NAMALWA (cell line): ENCODE measurements at places on chromosomes 16 and 17.

GRCh38 chr16:62014319-62014923 lies 21.8 kb downstream of the CDH8 start:
- no peak for DNase-seq

- no peak for DNase-seq
These were observed 46.3 kb downstream of the TANGO6 start for GRCh38 chr16:68889508-68890150.

DNA sequence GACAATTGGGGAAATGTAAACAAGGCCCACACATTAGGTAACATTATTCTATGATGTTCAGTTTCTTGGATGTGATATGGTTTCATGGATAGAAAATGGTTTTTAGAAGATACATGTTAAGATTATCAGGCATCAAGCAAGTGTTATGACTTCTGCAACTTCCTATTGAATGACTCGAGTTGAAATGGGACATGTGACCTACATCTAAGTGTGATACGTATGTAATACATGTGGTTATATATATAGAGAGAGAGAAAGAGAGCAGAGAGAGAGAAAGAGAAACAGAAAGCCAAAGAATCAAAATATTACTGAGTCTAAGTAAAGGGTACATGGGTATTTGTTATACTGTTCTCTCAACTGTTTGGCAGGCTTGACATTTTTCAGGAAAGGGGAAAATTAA lies 1.7 kb downstream of the TMEM170A start:
- peak; percentile 57 for DNase-seq

GRCh38 chr17:36945140-36945539 lies 3.6 kb upstream of the AATF start:
- DNase-seq = no peak

- DNase-seq = no peak
These were observed 3.6 kb downstream of the RNF112 start for GRCh38 chr17:19414396-19415280.

- no peak for DNase-seq
These were observed 2.2 kb downstream of the KRTAP4-12 start for GRCh38 chr17:41121742-41122141.

DNA sequence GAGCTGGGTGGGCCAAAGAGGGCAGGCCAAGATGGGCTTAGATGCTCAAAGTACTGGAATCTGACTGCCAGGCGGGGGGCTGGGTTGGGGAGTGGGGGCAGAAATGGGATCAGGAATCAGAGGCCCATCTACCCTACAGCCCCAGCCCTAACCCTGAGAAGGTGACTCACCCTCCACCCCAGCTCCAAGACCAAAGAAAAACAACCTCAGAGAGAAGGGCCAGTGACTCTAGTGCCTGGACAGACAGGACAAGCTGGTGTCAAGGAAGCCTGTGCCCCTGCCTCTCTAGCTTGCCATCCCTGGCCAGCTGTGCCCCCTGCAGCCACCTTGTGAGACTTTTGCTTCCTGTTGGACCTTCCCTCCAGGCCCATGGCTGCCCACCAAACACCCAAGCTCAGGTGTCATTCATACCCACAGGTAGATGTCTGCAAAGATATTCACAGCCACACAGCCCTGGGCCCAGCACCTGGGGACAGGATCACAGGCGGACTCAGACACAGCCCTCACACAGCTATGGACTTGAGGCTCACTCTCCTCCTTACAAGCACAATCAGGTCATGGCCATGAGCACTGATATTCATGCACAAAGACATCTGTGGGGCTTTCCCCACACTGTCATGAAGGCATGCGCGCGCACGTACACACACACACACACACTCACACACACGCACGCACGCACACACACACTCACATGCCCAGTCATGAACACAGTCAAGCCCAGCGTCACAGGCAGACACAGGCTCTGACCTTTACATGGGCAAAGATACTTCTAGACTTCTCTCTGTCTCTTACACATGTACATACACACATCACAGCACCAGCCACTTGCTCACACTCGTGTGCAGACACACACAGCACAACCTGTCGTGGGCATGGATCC lies 2.8 kb downstream of the WNT3 start:
- no peak for DNase-seq

DNA sequence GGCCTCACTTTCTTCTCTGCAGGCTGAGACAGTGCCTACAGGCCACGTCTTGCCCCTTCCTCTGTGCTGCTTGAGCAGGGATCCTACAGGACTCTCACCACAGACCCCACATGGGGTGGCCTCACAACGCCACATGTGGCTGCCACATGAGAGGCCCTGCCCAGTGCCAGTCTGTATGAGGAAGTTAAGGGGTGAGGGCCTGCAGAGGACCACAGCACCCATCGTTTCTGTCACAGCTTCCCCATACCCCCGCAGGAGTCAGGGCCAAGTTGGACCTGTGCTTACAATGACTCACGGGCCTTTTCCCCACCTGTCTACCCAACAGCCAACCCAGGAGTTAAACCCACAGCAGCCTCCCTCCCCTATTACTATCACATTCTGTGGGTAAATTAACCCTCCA lies 2.9 kb upstream of the GSDMB start:
- no peak for DNase-seq

- DNase-seq = no peak
These were observed 104.6 kb downstream of the PRKCA start for GRCh38 chr17:66406701-66407644.

DNA sequence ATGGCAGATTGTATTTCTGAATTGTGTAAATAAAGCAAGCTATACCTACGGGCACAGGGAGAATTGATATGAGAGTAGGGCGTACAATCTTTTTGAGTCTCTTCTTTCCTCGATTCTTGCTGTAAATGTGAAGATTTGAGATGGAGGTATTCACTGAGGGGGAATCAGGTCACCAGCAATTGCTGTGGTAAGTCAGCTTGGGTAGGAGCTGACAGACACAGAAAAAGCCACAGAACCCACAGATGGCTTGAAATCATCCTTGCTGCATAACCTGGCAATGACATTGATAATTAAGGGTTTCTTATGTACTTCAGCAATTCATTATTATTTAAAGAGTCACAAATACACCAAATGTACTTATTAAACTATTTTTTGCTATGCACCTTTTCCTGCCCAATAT lies 164.2 kb downstream of the CNTNAP4 start:
- no peak for DNase-seq
